ENCODE measurements at places on chromosomes 12 and 14.

DNA sequence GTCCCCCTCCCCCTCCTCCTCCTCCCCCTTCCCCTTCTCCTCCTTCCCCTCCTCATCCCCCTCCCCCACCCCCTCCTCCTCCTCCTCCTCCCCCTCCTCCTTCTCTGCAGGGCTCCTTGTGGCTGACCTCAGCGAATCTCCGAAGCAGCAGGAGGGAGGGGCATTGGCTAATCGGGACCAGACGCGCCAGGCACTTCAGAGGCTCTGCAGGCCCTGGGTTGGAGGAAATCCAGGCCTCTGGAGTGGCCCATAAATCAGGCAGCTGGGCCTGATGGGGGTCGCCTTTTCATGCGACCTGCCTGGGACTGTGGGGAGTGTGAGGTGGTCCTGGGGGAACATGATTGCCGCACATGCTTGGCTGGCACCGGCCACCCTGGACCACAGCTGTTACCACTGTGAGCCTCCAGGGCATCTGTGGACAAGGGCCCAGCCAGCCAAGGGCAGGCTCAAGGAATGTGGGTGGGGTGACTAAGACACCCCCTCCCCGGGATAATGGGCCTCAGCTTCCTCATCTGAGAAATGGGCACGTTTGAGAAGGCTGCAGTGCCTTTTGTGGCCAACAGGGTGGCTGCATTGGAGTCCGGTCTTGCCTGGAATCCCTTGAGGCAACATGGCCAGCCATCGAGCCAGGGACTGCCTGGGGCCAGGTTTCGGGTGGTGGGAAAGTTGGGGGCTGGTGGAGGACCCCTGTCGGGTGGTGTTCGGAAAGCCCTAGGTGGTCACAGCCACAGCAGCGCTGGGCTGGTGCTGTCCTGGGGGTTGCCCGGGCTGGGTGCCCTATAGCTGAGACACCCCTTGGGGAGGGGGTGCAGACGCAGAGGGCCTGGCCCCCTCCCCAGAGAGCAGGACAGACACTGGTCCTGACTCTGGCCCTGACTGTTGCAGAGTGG, 12.0 kb downstream of the KIF26A start:
- DNase-seq, result peak; percentile 80

DNA sequence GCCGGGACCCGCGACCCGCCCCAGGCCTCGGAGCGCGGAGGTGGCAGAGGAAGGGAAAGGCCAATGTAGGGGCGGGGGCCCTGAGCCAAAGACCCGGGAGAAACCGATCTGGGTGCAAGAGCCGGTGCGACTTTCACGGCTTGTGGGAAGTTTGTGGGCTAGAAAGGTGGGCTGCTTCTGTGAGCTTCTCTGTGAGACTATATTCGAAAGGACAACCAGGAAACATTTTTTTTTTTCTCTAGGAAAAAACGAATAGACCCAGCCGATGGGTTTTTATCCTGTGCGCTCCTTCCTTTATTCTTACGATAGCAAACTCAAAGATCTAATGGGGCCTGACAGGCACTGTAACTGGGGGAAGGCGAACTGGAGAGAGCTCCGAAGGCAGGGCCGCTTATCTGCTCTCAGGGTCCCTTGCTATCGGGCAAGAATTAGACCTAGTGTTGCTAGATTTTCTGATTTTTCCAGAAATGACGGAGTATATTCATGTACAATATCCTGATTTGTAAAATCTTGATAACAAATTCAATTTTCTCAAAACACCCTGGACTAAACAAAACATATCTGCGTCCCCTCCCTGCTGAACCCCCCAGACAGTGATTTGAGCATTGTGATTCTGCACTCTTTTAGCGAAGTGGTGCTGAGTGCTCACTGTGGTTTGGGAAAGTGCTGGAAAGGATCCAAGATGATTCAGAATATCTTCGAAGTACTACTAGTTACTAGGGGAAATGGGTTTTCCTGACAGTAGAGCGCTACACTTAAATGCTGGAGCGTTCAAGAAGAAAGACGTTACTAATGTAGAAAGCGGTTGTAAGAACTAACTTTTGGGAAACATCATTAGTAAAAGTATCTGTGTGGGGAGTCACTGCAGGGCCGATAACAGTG, 563 bp upstream of the STXBP6 start:
- DNase-seq, result no peak

DNA sequence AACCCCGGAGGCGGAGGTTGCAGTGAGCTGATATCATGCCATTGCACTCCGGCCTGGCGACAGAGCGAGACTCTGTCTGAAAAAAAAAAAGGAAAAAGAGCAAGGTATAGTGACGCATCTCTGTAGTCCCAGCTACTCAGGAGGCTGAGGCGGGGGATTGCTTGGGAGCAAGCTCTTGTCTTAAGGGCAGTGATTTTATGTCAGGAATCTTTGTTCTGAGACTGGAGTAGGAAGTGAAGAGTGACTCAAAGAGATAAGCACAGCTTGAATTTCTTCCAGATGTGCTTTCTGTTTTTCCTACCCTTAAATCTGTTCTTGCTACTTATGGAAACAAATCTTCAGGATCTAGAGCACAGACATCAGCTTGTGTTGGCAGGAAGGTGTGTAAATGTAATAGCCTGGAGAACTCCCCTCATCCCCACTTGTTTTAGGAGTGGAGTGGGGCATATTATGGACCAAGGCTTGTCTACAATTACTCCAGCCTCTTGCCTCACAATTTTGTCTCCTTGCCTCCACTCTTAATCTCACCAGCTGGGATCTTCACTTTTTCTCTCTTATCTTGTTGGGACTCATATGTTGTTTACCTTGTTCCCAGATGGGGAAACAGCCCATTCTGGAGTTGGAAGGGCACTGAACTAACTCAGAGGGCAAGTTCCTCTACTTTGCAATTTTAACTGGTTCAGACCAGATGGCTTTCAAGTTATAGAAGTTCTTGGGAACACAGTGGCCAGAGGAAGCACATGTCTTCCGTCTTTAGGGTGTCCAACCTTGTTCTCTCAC, 7.5 kb downstream of the TMED2 start:
- DNase-seq, result no peak

GRCh38 chr14:23932639-23933038, 20.9 kb upstream of the DHRS4 start:
- no peak for DNase-seq

DNA sequence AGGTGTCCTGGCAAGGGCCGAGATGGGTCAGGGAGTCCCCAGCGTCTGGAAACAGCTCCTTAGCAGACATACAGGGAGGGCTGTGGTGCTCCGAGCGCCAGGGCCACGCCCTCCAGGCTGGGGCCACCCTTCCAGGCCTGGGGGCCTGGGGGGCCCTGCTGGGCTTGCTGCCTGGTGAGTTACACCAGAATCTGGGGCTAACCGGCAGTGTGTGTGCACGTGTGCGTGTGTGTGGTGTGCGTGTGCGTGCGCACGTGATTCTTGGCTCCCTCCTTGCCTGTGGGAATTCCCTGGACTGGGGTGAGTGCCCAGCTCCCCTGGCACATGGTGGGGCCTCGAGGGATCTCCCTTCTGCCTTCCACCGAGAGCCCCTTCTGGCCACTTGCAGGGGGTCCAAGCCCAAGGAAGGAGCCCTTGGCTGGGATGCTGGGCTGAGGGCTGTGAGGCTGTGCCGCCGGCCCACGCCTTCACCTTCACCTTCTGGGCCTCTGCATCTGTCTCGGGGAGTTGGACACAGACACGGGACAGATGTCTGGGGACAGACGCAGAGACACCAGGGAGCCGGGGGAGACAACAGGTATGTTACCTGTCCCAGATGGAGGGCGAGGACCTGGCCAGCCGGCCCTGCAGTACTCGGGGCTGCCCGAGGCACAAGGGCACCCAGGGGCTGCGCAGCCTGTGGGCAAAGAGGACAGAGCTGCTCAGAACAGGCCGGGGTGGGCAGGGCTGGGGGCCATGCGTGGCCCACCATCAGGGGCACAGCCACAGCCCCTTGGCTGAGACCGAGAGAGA, 37.2 kb downstream of the BEGAIN start:
- DNase-seq, result no peak

DNA sequence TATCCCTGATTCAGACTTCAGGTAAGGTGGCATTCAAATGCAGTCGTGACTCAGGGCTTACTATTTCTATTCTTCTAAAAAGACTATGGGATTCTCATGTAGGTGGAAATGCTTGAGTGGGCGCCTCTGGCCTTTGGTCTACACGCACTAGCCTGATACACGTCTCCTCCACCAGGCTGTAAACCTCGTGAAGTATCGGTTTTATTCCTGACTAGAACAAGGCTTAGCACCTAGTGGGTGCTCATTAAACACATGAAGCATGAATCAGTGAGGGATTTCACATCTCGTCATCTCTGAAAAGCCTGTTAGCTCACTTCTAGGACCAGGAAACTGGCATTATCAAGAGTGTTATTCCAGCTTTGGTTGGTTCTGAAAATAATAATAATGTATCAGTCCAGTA, 17.7 kb upstream of the HNF1A start:
- no peak for DNase-seq

GRCh38 chr12:100668945-100669536, 95.6 kb downstream of the GAS2L3 start:
- DNase-seq, result peak; percentile 78

DNA sequence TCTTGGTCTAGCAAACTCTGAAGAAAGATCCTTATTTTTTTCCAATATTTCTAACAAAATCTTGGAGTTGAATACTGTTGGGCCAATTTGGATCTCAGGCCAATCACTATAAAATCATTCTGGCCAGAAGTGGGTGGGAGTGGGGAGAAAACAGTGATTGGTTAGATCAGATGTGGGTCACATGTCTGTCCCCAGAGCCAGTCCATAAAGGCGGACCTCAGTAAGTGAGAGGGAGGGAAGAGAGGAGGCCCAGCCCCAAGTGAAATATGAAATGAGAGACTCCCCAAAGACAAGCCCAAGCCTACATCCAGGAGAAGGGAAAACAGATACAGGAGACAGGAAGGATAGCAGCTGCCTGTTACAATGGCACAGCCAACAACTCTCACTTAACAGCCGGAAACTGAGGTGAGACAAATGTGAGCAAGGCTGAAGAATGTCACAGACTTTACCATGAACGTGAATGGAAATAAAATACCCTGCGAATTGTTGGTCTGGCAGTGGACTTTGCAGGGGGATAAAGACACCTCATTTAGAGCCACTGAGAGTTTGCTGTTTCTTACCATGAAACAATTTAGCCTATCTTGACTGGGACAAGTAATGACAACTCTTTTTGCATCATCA, 144.7 kb downstream of the HMGA2 start:
- no peak for DNase-seq

GRCh38 chr12:83664650-83665049, 977.9 kb downstream of the TMTC2 start:
- DNase-seq, result peak; percentile 25

DNA sequence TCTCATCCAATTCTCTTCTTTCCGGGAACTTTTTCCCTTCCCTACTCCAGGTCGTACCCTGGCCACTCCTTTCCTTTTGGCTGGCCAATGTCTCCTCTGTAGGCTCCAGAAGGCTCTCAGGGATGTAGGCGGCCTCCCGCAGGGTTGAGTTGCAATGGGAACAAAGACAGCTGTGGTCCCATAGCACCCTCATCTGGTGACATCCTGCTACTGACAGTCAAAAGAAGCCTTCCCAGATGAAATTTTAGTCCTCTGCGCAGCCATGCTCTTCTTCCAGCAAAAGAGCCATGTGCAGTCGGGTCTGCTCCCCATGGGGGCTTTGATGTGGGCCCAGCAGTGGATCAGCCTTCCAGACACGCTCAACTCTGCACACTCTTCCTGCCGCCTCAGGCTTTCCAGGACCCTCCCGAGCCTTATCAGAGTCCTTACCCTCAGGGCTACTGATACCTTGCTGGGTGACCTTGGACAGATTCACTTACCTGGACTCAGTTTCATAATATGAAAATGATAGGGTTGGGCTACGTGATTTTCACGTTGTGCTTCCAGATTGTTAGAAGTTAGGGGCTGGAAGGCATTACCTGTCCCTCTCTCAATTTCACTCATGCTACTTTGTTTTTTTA, 5.5 kb upstream of the CELA1 start:
- peak; percentile 71 for DNase-seq

DNA sequence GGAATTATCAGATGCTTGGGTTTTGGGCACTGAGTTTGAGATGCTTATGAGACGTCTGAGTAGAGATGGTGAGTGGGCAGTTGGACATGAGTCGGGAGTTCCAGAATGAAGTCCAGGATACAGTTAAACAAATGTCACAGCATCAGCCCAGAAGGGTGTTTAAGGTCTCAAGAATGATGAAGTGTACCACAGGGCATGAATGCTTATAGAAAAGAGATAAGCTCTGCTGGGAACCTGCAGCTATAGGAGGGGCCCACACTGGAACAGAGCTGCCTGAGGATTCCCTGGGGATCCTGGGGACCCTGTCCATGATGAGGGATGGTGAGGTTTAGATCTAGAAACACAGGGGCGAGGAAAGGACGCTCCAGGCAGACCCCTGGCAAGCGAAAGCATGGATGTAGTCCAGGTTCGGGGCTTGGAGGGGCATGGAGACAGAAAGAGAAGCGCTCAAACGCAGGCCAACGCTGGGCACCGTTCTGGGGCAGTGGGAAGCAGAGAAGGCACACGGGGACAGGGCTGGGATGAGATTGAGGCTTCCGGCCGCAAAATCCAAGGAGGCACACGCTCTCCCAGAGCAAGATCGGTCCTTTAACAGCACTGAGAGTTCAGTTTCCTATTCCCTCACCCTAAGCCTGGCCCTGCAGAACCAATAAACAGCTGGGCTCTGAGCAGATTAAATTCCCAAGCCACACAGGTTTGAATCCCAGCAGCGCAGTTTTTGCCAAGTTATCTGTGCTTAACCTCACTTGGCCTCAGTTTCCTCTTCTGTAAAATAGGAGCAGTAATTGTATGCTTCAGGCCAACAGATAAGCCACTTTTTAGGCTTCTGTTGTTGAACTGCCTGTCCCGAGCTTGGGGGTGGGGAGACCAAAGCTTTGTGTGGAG, 52.9 kb downstream of the EID3 start:
- DNase-seq, result no peak

- DNase-seq, result no peak
These were observed 3.0 kb downstream of the EVL start for GRCh38 chr14:100067971-100068959.

GRCh38 chr12:79688376-79689060, 2.2 kb downstream of the PAWR start:
- no peak for DNase-seq

DNA sequence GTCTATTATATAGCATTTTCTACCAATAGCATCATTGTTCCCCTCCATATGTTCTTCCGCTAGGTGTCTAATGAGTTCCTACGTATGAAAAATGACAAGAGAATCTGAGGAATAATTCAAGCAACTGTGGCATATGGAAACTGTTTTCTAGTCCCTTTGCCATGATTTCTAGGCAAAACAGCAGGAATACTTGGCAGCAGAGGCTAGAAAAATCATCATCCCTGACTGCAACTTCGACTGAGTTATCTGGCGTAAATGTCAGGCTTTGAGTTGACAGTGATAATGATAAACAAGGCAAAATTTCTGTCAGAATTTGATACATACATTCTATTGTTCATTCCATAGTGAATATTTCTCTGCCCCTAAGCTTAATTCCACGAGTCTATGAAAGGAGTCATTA, 572.8 kb upstream of the USP15 start:
- no peak for DNase-seq

GRCh38 chr14:33184587-33184986, 245.9 kb downstream of the NPAS3 start:
- DNase-seq, result no peak

GRCh38 chr14:77198561-77198960, 17.0 kb downstream of the TMEM63C start:
- no peak for DNase-seq
